Right cardiac atrium (tissue), 5 donors: ENCODE measurements at places on chromosomes 6 and 20.

DNA sequence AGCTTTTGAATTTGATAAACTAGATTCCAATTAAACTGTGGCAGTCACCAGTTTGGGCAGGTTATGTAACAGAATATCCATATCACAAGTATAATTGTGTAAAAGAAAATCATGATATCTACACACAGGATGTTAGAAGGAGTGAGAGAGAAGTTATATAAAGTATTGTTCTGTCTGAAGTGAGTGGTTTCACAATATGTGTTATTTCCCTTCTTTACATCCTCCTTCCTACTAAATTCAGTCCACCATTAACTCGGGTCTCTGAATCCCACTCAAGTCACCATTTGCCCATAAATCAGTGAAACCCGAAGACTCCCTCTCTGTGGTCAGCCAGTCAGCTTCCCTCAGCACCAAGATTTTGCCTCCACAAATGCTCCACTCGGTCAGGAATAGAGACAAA lies 796 bp downstream of the HLA-DQB1 start:
- no peak for DNase-seq

DNA sequence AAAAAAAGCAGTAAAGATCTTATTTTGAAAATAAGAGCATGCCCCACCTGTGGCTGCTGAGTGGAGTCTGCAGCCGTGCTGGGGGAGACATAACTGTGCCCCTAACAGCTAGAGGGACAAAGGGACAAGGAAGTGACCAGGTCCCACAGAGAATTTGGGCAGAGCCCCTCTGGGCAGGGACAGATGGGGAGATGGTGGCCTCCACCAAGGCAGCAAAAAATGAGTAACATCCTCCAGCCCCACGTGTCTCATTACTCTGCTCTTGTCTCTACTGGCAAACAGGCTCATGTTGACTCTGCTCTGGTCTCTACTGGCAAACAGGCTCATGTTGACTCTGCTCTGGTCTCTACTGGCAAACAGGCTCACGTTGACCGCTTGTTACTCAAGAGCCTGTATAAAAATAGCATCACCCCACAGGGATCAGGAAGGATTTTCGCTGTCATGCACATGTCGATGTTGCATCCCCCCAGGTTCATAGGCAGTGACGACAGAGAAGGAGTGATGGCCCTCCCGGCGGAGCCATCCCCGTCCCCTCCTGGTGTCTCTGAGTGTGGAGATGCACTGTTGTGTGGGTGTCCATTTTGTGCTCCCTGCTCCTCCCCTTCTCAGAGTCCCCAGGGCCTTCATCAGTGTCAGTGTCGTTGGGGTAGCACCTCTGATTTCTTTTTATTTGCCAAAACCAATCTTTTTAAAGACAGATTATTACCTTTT lies 17.3 kb upstream of the PCMTD2 start:
- no peak for DNase-seq

GRCh38 chr20:13105864-13106457 lies 97.2 kb downstream of the SPTLC3 start:
- DNase-seq: no peak

DNA sequence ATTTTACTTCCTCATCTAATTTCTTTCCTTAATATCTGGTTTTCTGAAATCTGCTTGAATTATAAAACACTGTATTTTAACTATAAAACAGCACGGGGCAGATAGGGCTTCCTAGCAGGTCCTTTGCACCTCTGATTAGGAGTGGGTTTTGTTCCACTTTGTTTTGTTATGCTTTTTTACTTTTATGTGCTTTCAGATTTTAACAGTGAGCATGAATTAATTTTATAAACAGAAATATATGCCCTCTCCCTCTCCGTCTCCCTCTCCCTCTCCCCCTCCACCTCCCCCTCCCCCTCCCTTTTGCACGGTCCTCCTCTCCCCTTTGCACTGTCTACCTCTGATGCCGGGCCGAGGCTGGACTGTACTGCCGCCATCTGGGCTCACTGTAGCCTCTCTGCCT lies 14.3 kb downstream of the GPX6 start:
- DNase-seq: no peak

DNA sequence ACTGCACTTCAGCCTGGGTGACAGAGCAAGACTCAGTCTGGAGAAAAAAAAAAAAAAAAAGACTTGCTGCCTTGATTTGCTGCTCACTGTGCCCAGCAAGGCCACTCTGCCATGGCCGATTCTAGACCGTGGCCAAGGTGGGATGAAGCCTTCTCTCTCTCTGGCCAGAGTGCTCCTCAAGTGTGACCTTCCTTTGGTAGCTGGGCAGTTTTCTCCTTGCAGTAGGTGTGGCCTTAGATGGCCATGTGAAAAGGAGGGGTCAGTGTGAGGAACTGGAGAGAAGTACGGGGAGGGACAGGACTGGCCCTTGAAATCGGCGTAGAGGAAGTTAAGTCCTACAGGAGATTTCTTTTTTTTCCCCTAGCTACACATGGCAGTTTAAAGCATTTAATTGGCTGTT lies 272.0 kb downstream of the ARID1B start:
- no peak for DNase-seq

DNA sequence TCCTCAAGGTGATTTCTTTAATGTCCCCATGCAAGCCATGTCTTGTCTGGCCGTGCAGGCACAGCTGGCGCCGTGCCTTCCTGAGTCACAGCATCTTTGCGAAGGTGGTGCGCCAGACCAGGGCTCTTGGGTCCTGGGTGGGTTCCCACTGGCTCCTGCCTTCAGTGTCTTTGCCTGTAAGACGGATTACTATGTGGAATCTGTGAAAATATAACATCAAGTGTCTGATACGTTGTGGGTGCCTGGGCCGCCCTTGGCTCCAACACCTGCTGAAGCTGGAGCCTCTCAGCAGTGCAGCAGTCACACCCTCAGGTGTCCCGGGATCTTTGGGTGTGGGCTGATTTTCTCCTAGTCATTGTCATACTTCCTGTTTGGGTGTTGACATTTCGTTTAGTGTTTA lies 3.2 kb downstream of the OSBPL2 start:
- no peak for DNase-seq

- DNase-seq: no peak
These were observed 12.7 kb downstream of the CST8 start for GRCh38 chr20:23503649-23504048.

DNA sequence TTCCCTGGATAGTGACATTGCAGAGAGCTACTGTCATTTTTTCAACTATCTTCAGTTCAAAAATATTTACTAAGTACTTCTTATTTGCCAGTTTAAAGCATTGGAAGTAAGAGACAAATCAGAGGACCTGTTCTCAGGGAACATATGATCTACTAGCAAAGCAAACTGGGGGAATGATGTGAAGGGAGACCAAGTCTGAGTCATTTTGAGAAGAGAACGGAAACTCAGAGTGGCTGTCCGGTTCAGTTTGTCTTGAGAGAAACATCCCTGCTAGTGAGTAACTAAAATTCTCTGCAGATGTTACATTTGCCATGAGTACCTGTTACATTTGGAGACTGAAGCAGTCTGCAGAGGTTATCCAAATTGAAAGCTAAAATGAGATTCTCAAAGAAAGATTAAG lies 118.3 kb downstream of the KCNQ5 start:
- DNase-seq: no peak

- DNase-seq: no peak
These were observed 27.9 kb upstream of the TMEM217 start for GRCh38 chr6:37285861-37286311.

DNA sequence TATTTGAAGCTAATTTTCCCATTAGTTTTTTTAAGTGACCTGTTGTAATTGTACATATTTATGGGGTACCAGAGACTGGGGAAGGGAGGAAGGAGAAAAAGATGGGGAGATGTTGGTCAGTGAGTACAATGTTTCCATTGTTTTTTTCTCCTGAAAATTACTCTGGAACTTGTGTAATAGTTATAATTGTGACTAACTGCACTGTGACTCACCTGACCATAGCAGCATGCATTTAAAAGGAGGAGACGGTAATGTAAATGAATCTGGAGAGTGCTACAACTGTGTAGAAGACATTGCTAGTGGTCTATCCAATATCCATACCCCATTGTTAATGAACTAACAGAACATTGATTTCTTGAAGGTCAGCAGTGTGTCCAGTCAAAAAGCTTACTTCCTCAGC lies 133.4 kb downstream of the RFPL4B start:
- DNase-seq: no peak

- no peak for DNase-seq
These were observed 113.9 kb downstream of the FYN start for GRCh38 chr6:111759331-111759835.

DNA sequence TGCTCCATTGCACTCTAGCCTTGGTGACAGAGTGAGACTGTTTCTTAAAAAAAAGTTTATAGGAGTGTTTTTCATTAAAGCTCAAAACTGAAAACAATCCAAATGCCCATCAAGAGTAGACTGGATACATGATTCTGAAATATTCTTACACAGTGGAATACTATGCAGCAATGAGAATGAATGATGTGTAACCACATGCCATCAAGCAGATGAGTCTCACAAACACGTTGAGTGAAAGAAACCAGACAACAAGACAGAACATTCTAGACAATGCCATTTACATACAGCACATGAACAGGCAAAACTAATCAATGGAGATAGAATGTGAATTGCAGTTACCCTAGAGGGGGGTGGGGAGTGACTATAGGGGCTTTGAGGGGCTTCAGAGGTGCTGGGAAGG lies 72.4 kb downstream of the TOX2 start:
- DNase-seq: no peak

- DNase-seq: no peak
These were observed 166.7 kb upstream of the ADGRB3 start for GRCh38 chr6:68468244-68468884.

GRCh38 chr20:2820084-2820895 lies 4.1 kb downstream of the TMEM239 start:
- no peak for DNase-seq

- DNase-seq: no peak
These were observed 317.5 kb upstream of the POU3F2 start for GRCh38 chr6:98516866-98517265.

GRCh38 chr6:2918936-2919335 lies 15.8 kb upstream of the SERPINB9 start:
- DNase-seq: no peak

DNA sequence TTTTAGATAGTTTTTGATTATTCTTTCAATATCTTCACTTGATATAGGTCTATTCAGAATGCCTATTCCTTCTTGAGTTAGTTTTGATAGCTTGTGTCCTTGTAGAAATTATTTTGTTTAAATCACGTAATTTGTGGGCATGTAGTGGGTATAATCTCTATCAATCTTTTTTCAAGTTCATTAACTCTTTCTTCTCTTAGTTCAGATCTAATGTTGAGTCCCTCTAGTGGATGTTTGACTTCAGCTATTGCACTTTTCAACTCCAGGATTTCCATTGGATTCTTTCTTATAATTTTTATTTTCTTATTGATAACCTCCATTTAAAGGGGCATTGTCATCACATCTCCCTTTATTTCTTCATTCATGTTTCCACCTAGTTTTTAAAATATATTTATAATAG lies 135.6 kb downstream of the COL12A1 start:
- DNase-seq: no peak

- no peak for DNase-seq
These were observed 60.7 kb upstream of the NXT1 start for GRCh38 chr20:23289724-23290395.

DNA sequence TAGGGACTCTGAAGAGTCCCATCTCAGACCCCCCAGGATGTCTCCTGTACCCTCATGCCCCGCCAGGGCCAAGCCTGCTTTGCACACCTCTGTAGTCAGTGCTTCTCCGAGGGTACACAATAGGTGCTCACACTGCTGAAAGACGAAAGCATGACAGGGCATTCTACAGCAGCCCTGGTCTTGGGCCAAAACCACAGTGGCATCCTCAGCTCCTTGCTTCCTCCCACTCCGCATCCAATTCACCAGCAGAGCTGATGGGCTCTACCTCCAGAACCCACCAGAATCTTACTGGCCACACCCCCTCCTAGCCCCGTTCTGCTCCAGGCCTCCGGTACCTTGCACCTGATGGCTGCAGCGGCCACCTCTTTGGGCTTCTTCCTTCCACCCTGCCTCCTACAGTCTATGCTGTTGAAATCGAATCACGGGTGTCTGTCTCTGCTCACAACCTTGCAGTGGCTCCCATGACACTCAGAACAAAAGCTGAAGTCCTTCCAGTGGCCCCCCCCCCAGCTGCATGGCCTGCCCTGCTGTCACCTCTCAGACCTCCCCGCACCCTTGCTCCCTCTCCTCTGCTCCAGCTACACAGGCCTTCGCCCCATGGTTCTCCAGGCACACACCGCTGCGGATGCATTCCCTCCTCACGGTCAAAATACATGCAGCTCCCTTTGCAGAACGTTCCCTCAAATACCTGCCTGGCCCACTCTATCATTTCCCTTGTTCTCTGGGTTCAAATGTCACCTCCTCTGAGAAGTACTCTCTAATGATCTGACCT lies 1.2 kb downstream of the ANGPT4 start:
- DNase-seq: no peak

DNA sequence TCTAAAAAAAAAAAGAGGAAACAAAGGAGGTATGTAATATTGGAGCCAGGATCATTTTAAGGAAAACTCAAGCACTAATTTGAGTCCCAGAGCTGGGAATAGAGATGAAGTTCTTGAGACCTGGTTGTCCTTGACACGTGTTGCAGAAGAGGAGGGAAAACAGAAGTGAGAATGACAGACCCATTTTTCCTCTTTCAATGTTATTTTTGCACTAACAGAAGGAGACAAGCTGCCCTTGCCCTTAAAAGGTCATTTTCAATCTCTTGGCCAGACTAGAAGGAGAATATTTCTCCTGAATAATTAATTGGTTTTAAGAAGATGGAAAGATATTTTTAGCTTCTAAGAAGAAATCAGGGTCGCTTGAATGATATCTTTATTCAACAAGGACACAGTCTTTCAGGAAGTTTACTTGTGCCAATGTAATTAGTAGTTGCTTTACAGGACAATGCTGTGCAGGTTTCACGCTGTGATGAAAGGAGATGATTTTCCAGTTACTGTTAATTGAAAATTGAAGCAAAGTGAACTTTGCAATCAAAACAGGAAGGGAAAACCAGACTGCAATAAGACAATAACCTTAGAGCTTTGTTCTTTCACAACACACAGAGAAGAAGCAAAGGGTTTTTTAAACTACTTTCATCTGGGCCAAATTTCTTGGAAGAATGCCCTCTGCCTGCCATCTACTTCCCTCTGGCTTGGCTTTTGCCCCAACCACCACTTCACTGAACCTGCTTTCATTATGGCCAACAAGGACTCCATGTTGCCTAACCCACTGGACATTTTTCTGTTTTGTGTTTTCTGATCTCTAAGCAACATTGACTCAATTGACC lies 107.8 kb upstream of the SHLD1 start:
- DNase-seq: no peak

DNA sequence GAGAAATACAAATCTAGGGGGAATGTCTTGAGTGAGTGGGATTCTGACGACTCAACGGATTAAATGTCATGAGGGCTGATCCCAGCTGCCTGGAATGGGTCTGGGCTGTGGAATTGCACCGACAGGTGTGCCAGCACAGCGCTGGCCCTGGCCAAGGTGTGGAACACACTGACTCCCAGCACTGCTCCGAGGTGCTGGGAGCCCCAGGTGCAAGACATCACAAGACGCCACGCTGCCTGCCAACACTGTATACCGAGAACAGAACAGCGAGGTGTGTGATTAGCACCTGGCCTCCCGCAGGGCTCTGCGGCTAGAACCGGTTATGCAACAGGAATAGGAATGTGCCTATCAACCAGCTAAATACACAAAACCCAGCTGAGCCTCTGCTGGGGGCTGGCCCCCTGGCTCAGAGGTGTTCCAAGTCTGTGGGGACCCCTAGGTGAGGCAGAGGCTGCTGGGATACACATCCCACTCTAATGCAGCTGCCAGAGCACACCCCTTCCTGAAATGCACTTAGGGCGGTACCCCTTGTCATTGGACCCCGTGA lies 24.8 kb upstream of the APMAP start:
- DNase-seq: no peak

- no peak for DNase-seq
These were observed 449.4 kb upstream of the CHD6 start for GRCh38 chr20:42067596-42067995.

GRCh38 chr6:90948540-90948939 lies 361.7 kb upstream of the MAP3K7 start:
- DNase-seq: no peak
